ENCODE measurements at places on chromosomes 13 and 19.

DNA sequence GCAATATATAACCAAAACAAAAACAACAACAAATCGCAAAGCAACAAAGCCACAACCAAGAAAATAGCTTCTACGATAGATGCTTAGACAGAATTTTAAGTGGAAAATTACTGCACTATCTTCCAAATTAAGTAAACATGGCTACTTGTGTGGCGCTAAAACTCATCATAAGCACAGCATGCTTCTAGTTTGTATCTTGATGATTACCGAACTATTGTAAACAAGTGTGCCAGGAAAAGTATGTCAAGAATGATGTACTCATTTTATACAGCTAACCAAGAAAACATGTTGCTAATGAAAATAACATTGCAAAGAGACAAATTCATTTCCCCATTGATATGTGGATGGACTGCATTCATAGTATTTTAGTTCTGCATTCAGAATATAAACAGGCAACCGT is 271.9 kb upstream of the GPC6 start:
- DNase-seq, result no peak

DNA sequence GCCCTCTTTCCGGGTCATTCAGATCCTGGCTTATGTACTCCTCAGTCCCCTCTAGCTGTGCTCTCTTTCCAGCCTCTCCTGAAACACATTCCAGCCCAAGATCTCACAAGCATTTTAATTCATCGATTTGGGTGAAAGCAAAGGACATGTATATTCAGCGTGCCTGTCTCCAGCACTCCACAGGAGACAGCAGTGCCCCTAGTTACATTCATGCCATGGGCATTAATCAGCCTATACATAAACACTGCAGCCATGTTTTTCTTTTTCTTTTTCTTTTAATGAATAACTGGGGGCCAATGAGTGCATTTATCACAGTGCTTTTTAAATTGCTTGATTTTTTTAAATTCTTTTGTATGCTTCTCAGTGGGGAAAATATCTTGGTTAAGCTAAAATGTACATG is 199.1 kb downstream of the DCT start:
- no peak for DNase-seq

- no peak for DNase-seq
Observed at GRCh38 chr13:30107521-30108136, 199.7 kb downstream of the KATNAL1 start.

GRCh38 chr19:40607311-40608239 is 6.4 kb downstream of the LTBP4 start:
- no peak for DNase-seq

GRCh38 chr13:31912647-31913401 is 118.8 kb upstream of the FRY start:
- no peak for DNase-seq
